ENCODE measurements at places on chromosomes 11 and 22.

- ATAC-seq: no peak
These were observed 240.2 kb downstream of the CADM1 start for GRCh38 chr11:115263799-115264656.

DNA sequence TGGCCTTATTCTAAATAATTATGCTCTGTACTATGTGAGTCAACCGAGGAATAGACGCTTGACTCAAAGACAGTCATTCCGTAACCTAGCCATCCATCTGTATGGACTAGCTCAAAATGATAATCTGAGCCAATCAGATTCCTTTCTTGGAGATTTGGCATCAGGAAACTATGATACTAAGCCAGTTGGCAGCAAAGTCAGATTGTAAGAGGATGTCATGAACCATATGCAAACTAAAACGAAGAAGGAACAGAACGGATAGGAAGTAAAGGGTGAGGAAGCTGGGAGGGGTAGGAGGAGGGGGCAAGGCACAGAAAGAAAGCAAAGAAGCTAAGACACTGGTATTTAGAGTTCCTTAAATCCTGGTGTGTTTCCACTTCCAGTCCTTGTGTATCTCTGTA lies 10.7 kb upstream of the SESN3 start:
- ATAC-seq: peak; percentile 51

GRCh38 chr11:34915136-34916014 lies 804 bp downstream of the APIP start:
- no peak for ATAC-seq

GRCh38 chr11:103586756-103587155 lies 449.7 kb upstream of the DDI1 start:
- ATAC-seq: no peak

- peak; percentile 51 for ATAC-seq
These were observed 11.9 kb upstream of the MDK start for GRCh38 chr11:46369458-46370152.

DNA sequence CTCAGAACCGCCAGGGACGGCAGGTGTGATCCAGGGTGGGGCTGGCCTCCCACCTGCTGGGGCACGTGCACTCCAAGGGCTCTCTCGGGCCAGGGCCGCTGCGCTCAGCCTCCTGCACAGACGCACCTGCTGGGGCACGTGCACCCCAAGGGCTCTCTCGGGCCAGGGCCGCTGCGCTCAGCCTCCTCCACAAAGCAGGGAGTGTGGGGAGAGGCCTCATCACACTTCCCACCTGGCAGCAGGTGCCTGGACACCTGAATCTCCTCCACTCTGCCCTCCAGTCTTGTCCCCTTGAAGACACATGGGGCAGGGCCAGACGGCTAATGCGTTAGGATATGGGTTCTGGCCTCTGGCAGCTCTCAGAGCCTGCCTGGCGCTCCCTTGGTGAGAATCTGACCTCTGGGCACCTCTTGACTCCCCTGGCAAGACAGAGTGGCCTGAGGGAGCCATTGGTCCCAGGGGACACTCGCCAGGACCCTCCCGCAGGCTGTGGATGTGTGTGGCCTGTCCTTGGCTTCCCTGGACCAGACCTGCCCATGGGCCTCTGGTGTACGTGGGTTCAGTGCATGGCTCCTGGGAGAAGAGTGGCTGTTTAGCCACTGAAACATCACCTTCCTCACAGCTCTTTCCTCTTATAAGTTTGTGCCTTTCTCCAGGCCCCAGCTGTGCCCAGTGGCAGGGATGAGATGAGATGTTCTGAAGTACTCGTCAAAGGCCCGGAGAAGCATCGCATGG lies 73.5 kb downstream of the BRD1 start:
- ATAC-seq: no peak

DNA sequence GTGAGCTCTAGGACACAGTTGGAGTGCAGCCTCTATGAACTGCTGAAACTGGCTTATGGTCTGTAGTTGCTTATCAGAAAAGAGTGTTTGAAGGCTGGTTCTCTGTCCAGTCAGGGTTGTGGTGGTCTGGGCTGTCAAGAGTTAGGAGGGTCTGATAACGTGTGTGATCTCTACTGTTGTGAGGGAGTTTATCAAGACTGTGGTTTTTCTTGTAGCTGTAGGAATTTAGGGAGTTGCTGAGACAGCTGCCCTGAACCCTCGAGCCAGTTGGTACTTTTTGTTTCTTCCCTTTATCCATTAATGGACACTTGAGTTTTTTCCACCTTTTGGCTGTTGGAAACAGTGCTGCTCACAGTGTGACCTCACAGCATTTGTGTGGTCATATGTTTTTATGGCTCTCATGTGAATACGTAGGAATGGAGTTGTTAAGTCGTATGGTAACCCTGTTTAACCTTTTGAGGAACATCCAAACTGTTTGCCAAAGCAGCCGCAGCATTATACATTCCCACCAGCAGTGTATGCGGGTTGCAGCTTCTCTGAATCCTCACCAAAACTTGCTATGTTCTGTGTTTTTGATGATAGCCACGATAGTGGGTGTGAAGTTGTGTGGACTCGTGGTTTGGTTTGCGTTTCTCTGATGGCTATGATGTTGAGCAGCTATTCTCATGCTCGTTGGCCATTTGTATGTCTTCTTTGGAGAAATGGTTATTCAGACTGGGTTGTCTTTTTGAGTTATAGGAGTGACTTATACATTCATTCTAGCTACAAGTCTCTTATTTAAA lies 20.9 kb upstream of the DGCR8 start:
- no peak for ATAC-seq

- no peak for ATAC-seq
These were observed 186.5 kb downstream of the SHANK2 start for GRCh38 chr11:71065841-71066240.

DNA sequence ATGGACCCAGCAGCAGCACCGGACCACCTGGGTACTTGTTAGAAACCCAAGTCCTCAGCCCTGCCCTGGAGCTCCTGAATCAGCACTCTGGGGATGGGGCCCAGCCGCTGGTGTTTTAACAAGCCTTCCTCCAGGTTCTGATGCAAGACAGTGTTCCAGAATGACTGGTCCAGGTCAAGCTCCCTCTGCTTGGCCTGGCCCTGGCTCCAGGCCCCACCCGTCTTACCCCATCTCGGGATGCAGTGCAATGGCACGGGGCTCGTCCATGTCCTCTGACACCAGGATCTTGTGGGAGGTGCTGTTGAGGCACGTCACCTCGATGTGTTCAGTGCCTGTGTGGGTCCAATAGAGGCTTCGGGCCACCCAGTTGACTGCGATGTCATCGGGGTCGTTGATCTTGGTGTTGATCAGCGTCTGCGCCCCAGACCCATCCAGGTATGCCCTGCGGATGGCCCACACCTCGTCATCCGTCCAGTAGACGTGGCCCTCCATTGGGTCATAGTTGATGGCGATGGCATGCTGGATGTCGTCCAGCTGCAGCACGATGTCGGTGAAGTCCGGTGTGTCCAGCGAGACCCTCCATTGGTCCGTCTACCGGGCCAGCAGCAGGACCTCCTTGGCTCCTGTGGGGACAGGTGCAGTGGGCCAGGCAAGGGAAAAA lies 140.3 kb downstream of the CRYBB2 start:
- ATAC-seq: no peak

DNA sequence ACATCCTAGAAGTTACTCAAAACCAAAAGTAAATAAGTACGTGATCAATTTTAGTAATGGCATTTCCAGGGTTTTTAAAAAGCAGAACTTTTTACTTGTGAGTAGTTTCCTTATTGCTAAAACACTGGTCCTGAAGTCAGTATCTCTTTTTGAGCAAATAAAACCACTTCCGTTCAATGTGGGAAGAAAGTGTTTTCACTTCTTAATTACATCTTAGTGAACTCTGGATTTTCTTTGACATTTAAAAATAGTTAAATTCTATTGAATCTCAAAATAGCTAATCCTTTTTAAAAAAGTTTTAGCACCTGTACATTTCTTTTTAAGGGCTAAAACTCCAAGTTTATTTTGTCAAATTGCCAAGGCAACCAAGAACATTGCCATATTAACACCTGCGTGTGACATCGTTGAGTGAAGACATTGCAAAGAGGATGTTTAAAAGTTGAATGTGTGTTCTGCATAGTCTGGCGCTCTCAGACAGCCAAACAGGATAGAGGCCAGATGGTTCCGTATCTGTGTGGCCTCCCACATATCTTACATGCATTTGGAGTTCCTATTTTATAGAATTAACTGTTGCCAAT lies 17.2 kb upstream of the OR5B21 start:
- ATAC-seq: no peak

DNA sequence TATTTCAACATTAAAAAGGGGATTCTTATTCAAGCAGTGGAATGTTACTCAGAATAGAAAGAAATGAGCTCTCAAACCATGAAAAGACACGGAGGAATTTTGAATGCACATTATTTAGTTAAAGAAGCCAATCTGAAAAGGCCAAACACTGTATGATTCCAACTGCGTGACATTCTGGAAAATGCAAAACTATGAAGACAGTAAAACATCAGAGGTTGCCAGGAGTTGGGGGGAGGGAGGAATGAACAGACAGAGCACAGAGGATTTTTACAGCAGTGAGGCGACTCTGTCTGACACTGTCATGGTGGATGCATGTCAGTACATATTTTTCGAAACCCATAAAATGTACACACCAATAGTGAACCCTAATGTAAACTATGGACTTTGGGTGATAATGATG lies 22.9 kb upstream of the THY1 start:
- ATAC-seq: no peak

DNA sequence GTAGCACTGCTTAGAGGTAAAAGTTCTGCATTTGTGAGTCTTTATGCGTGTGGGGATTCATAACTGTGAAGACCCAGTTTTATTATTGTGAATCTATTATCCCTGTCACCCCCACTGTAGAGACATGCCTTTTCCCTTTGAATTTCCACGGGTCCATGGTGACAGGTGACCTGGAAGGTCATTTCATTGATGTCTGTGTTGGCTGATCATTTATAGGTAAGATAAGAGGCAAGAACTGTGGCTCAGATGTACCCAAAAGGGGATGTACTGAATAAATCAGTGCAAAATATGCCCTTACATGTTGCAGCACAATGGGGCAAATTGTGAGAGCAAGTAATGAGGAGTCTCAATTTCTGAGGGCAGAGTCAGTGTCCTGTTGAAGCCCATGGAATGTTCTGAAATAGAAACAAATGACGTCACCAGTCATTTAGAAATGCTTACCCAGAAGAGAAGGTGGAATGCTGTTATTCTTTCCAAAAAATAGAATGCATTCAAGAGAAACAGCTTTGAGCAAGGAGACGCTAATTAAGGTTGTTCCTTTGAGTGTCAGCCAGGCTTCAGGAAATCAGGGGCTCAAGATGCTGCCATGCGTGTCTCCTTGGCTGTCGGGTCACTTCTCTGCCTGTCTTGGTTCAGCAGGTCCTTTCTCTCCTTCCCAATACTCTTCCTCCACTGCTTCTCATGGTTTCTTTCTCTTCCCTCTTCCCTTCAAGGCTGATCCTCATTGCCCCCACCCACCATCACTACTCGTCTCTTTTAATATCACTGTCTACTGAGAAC lies 118.7 kb upstream of the E2F8 start:
- ATAC-seq: no peak

GRCh38 chr22:24429411-24430365 lies 2.3 kb downstream of the ADORA2A start:
- ATAC-seq: no peak

GRCh38 chr11:96758957-96759356 lies 369.1 kb downstream of the JRKL start:
- no peak for ATAC-seq

DNA sequence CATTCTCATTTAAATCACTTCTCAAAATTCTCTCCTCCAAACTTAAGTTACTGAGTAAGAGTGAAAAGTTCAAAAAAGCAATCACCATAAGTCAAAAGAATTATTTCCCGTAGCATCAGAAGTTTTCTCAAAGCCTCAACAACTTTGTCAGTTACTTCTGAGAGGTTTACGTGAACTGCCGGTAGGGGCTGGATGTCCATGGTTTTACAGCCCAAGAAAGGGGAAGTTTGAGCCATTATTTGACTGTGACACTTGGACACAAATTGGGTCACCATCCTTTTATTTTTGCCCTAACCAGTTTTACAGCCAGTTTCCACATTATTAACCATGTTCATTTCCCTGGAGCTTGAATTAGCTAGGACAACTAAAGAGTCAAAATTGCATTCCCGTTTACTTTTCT lies 7.5 kb downstream of the POU2AF3 start:
- no peak for ATAC-seq

DNA sequence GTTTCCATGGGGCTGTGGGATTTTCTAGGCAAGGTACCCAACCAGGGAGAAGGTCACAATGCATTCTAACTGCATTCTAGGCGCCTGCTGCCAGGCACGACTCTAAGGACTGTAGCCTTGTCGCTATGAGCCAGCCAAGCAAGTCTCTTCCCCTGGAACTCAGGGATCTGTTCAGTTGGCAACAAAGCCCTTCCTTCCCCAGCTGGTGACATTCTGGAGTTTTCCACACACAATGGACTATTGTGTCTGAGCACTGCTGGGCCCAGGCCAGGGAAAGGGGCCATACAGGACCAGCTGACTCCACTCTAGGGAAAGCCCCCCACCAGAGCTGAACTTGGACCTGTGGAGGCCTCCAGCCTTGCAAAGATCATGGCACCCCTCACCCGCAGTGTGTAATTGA lies 116.8 kb downstream of the RRAS2 start:
- no peak for ATAC-seq

GRCh38 chr22:35842954-35843353 lies 125.3 kb downstream of the APOL5 start:
- no peak for ATAC-seq

DNA sequence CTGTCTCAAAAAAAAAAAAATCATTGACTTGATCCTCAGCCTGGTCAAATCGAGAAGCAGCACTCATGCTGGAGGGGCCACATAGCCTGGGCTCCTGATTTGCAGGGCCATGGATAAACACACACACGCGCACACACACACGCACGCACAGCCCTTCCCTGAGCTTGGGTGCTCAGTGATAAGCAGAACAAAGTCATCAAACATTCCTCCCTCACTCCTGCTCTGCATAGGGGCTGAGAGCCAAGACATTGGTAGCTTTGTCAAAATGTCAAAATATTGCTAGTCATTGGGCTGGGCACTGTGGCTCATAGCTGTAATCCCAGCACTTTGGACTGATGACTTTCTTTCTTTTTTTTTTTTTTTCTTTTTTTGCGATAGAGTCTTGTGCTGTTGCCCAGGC lies 34.0 kb upstream of the A4GALT start:
- ATAC-seq: peak; percentile 35

DNA sequence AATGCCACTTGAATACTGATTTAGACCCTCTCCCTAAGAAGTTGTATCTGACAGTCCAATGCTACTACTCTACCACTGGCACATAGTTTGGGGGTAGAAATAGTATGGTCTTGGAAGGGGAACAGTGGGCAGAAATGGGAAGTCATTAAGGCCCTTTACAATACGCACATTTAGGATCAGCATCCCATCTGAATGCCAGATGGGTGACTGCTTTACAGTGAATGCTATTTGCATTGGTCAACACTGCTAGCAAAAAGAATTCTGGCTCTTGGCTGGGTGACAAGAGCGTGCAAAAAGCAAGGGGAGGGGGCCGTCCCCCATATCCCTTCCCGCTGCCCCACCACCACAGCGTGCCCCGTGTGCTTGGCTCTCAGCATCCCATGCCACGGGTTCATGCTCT lies 104.7 kb upstream of the BID start:
- no peak for ATAC-seq

All from gastroesophageal sphincter (tissue), 4 donors.